Stimulated activated CD8-positive, alpha-beta memory T cell treated with anti-CD3 and anti-CD28 coated beads, Interleukin-4, amount 100 ng/mL, for 4 hours (primary cell): ENCODE measurements at places on chromosomes 7 and 10.

- no peak for DNase-seq
Measured at GRCh38 chr10:113244750-113245149, 294.7 kb downstream of the TCF7L2 start.

- no peak for DNase-seq
Measured at GRCh38 chr10:59107147-59107546, 69.3 kb upstream of the PHYHIPL start.

DNA sequence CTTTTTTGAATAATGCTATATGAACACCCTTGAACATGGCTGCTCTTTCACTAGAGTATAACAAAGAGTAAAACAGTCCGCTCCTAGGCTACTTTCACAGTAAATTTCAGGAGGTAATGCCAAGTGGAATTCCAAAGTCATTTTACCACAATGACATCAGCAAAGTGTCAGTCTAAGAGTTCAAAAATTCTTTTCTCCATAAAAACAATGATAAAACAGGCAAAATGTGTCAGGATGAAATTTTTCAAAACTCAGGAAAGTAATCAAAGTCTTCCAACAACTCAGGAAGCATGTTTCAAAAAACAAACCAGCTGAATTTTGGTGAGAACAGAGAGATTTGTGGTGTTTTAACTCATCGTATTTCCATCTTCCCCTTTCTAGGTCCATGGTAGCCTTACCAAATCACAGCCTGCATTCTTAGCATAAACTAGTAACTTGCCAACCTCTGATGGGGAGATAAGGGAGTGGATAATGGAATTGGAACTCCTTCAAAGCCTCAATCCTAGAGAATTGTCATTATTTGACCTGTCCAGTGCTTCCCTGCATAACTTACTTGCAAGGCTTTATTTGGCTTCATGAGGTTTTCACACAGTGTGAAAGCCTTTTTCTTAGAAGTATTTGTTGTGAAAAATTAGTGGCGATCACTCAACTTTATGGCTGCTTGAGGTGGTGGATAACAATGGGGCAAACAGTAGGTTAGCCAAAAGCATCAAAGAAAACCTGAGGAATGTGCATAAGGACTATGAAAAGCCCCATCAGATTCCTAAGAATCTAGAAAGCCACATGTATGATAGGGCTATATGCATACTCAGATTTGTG, 302.7 kb downstream of the HDAC9 start:
- DNase-seq: no peak

- no peak for DNase-seq
Measured at GRCh38 chr10:120034236-120034635, 141.7 kb downstream of the SEC23IP start.

- DNase-seq: no peak
Measured at GRCh38 chr7:122383934-122384333, 79.4 kb upstream of the FEZF1 start.

GRCh38 chr10:53403688-53404087, 631.1 kb upstream of the MBL2 start:
- DNase-seq: no peak
